ENCODE measurements at places on chromosomes 12 and 14.

DNA sequence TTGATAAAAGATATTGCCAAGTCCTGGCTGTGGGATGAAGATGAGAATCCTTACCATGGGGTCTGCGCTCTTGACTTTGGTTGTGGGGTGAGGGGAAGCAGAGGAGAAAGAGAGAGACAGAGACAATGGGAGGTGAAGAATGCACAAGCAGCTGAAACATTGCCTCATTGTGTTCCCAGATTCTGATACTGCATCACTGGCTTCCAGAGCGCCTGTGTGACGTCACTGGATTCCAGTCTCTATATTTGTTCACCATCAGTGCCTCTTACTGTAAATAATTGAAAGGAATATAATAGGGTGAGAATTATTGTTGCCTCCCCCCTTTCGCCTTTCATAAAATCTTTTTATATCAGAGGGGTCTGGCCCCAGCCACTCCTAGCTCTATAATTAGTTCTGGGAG, 188.9 kb upstream of the NTF3 start:
- no peak for DNase-seq

- no peak for DNase-seq
Observed at GRCh38 chr14:85233756-85234155, 296.2 kb upstream of the FLRT2 start.

- no peak for DNase-seq
Observed at GRCh38 chr12:25745281-25745680, 192.2 kb upstream of the LMNTD1 start.

DNA sequence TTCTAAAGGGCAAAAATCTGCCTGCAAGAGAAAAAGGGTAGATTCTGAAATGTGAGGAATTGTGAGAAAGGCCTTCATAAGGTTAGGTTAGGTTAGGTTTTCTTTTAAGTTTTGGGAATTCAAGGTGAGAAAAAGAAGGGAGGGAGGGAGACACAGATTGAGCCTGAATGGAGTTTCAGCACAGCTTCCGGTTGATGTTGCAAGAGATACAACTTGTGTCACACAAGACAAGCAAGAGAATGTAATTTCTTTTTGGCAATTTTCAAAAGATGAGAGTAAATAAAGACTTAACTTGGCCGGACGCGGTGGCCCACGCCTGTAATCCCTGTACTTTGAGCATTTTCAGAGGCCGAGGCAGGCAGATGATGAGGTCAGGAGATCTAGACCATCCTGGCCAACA, 63.8 kb downstream of the CPSF2 start:
- DNase-seq: no peak

- DNase-seq: no peak
Observed at GRCh38 chr14:72605096-72605920, 288.6 kb downstream of the DPF3 start.

Measured in stimulated activated CD4-positive, alpha-beta T cell treated with anti-CD3 and anti-CD28 coated beads, Interleukin-15, amount 100 ng/mL, for 1 hour (primary cell).